T-helper 17 cell (primary cell): ENCODE measurements at places on chromosomes 3 and 15.

GRCh38 chr15:39310633-39311032, 270.2 kb upstream of the THBS1 start:
- DNase-seq: no peak
- no peaks in the 10 kb centered on the region for H3K36me3 ChIP-seq
- H3K27me3 ChIP-seq: peaks cover 32% of the 10 kb centered on the region
- H3K4me3 ChIP-seq: no peak overlapping the region

DNA sequence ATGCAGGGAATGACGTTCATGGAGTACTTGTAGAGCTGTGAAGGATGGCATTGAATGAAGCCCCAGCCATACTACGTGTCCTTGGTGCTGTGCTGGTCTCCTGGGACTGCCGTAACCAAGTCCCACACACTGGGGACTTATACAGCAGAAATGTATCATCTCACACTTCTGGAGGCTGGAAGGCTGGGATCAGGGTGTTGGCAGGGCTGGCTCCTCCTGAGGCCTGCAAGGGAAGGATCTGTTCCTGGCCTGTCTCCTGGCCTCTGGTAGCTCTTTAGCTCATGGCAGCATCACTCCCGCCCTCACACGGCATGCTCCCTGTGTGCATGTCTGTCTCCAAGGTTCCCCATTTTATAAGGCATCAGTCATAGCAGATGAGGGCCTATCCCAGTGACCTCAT, 29.5 kb upstream of the GABRG3 start:
- H3K4me3 ChIP-seq: no peak overlapping the region
- H3K27me3 ChIP-seq: no peaks in the 10 kb centered on the region
- H3K36me3 ChIP-seq: no peaks in the 10 kb centered on the region
- H3K27ac ChIP-seq: no peak overlapping the region
- DNase-seq: no peak

DNA sequence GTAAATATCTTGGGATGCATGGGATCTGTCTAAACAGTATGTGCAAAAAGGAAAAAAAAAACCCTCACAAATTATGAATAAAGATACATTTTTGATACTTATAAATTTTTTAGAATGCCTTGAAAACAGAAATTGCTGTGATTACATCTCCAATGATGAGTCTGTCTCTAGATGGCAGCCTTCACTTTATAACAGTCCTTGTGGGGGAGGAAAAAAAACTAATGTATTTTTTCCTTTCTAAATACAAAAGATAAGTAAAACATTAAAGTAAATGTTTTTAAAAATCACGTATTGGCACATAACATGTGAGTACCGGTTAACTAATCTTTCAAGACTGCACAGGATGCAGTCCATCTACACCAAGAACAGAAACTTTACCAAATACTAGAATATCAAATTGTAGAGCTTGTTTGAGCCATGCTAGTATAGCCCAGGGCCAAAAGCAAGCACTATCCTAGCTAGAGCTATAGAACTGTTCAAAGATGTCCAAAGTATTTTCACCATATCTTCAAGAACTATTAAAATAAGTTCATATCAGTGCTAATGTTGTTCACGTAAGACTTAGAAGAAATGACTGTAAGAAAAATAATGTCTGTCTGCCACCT, 206.4 kb downstream of the STAG1 start:
- no peaks in the 10 kb centered on the region for H3K27me3 ChIP-seq
- H3K27ac ChIP-seq: peak overlapping the region; percentile 83
- H3K4me3 ChIP-seq: no peak overlapping the region
- peaks cover 21% of the 10 kb centered on the region for H3K4me1 ChIP-seq
- DNase-seq: no peak

DNA sequence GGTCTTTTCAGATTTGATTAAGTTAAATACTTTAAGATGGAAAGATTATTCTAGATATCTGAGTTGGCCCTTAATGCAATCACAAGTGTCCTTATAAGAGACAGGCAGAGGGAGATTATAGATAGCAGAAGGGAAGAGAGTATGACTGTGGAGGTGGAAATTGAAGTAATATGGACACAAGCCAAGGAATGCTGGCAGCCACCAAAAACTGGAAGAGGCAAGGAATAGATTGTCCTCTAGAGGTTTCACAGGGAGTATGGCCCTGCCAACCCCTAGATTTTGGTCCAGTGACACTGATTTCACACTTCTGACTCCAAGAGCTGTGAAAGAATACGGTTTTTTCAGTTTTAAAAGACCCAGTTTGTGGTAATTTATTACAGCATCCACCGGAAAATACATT, 1498.7 kb upstream of the CADM2 start:
- no peaks in the 10 kb centered on the region for H3K4me1 ChIP-seq
- H3K27ac ChIP-seq: no peak overlapping the region
- no peak for DNase-seq
- no peak overlapping the region for H3K4me3 ChIP-seq
- no peaks in the 10 kb centered on the region for H3K36me3 ChIP-seq

DNA sequence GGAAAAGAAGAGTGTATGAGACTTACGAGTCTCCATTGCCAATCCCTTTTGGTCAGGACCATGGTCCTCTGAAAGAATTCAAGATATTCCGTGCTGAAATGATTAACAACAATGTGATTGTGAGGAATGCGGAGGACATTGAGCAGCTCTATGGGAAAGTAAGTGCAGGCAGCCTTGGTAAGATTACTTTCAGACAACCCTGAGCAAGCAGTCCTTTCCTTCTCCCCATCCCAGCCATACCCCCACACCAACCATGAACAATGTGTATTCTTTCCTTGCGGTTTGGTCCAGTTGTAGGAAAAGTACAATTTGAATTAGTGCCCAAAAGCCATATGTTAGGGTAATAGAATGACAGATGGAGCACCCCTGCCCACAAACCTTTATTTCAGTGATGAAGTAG, 5.6 kb downstream of the TSEN2 start:
- H3K36me3 ChIP-seq: no peaks in the 10 kb centered on the region
- no peak overlapping the region for H3K27ac ChIP-seq
- H3K4me3 ChIP-seq: no peak overlapping the region
- no peaks in the 10 kb centered on the region for H3K27me3 ChIP-seq
- no peak for DNase-seq

- H3K27ac ChIP-seq: no peak overlapping the region
- H3K27me3 ChIP-seq: no peaks in the 10 kb centered on the region
- peaks cover 11% of the 10 kb centered on the region for H3K4me1 ChIP-seq
- no peak overlapping the region for H3K4me3 ChIP-seq
- no peak for DNase-seq
Measured at GRCh38 chr3:160368804-160369203, 30.2 kb downstream of the IFT80 start.

DNA sequence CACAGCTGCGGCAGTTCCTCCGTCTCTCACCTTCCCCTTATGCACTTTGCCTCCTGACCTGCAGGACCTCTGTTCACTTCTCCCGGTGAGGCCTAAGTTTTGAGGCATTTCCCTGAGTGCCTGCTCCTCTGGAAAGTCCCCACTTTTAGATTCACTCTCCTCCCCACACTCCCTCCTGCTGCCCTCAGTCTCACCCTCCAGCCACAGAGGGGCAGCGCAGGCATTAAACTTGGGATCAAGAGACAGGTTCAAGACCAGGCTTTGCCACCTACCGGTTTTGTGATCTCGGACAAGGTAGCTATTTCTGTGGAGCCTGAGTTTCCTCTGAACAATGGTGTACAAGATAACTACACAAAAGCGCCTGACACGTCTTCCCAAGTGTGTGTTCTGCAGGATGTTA, 19.4 kb downstream of the SLC6A11 start:
- peaks cover 4% of the 10 kb centered on the region for H3K36me3 ChIP-seq
- no peak overlapping the region for H3K4me3 ChIP-seq
- peaks cover 3% of the 10 kb centered on the region for H3K4me1 ChIP-seq
- no peak overlapping the region for H3K27ac ChIP-seq
- peaks cover 63% of the 10 kb centered on the region for H3K27me3 ChIP-seq

DNA sequence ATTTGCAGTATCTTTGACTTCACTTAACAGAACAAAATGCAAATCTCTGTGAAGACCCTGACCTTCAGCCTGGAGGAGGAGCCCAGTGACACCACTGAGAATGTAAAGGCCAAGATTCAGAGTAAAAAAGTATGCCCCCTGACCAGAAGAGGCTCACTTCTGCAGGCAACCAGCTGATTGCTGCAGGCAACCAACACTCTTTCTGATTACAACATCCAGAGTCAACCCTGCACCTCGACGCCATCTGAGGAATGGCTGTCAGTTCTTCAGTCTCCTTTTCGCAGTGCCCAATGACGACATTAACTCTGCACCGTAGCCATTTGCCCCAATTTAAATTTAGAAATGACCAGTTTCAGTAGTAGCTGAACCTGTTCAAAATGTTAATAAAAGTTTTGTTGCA, 14.9 kb downstream of the ATP13A3 start:
- H3K27me3 ChIP-seq: no peaks in the 10 kb centered on the region
- peak overlapping the region; percentile 33 for H3K4me3 ChIP-seq
- H3K4me1 ChIP-seq: peaks cover 13% of the 10 kb centered on the region
- no peak for DNase-seq

- H3K4me1 ChIP-seq: peaks cover 11% of the 10 kb centered on the region
- no peak for DNase-seq
- no peak overlapping the region for H3K4me3 ChIP-seq
- no peak overlapping the region for H3K27ac ChIP-seq
Measured at GRCh38 chr3:183226333-183226890, 26.6 kb upstream of the B3GNT5 start.

GRCh38 chr3:16382845-16383244, 117.8 kb downstream of the OXNAD1 start:
- peak overlapping the region; percentile 1 for H3K27ac ChIP-seq
- H3K36me3 ChIP-seq: peaks cover 4% of the 10 kb centered on the region
- no peak for DNase-seq
- no peaks in the 10 kb centered on the region for H3K27me3 ChIP-seq
